Prostate gland (tissue), 2 donors: ENCODE measurements at places on chromosomes 7 and 10. TPM values are rescaled to one million over a fixed set of nuclear protein-coding genes. Genes with fewer than 3 reads are reported as not detected.

Gene SORBS1
- 189 TPM for total RNA-seq

Gene TET1
- total RNA-seq = 5.1 TPM

Gene RASSF4
- 31.0 TPM for total RNA-seq

Gene FAM13C
- 56.7 TPM for total RNA-seq

Gene MACC1
- 3.4 TPM for total RNA-seq

- H3K4me3 ChIP-seq = no peak overlapping the region
- no peaks in the 10 kb centered on the region for H3K27me3 ChIP-seq
- no peaks in the 10 kb centered on the region for H3K36me3 ChIP-seq
- no peak overlapping the region for H3K27ac ChIP-seq
- DNase-seq = no peak
Observed at GRCh38 chr10:97583476-97583875, 713 bp upstream of the HOGA1 start.

GRCh38 chr7:47418601-47419309 is 163.2 kb downstream of the TNS3 start:
- no peaks in the 10 kb centered on the region for H3K27me3 ChIP-seq
- no peak overlapping the region for H3K4me3 ChIP-seq
- H3K27ac ChIP-seq = no peak overlapping the region
- no peaks in the 10 kb centered on the region for H3K4me1 ChIP-seq
- H3K36me3 ChIP-seq = no peaks in the 10 kb centered on the region
- DNase-seq = no peak

DNA sequence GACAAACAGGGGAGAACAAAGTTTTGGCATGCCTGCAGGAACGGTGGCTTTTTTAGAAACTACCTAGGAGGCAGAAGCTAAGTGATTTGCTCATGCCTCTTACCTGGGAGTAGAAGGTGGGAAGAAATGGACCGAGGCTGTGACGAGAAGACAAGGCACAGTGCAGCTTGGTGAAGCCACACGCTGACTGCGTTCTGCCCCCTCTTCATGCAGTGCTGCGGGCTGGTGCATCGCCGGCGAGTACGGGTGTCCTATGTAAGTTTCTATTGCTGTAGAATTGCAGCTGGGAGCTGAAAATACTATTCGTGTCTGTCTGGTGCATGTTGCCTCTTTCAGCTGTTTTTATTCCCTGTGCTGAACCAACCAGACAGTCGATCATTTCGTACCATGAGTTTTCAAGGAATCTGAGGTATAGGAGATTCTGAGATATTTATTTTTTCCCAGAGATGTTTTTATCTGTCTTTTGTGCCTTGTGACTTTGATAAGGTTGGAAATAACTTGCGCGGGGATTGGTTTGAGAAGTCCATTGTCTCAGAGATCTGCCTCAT is 120.9 kb downstream of the CACNB2 start:
- H3K27ac ChIP-seq = no peak overlapping the region
- H3K27me3 ChIP-seq = no peaks in the 10 kb centered on the region
- H3K4me3 ChIP-seq = no peak overlapping the region

- no peak overlapping the region for H3K27ac ChIP-seq
- H3K27me3 ChIP-seq = no peaks in the 10 kb centered on the region
- DNase-seq = no peak
- no peak overlapping the region for H3K4me3 ChIP-seq
- H3K4me1 ChIP-seq = no peaks in the 10 kb centered on the region
- no peaks in the 10 kb centered on the region for H3K36me3 ChIP-seq
Observed at GRCh38 chr10:24790599-24790998, 66.9 kb upstream of the ARHGAP21 start.

GRCh38 chr10:60536529-60537114 is 146.9 kb upstream of the ANK3 start:
- H3K36me3 ChIP-seq = no peaks in the 10 kb centered on the region
- H3K27ac ChIP-seq = no peak overlapping the region
- no peak overlapping the region for H3K4me3 ChIP-seq
- DNase-seq = no peak

DNA sequence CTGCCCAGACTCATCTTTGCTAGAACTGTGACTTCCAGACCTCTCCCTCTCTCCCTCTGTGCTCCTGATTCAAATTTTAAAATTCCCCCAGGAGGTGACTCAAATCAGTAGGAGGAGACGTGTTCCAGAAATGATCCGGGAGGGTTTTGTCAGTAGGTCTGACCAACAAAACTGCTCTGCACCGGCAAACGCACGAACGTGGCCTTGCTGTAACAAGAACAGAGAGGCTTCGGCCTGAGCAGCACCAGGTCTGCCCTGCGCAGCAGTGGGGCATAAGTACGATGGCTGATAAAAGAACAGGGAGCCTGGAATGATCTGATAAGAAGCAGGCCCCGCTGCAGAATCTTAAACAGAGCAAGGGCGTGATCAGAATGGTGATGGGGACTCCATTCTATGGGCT is 152.7 kb upstream of the AUTS2 start:
- no peaks in the 10 kb centered on the region for H3K4me1 ChIP-seq
- H3K27me3 ChIP-seq = no peaks in the 10 kb centered on the region
- H3K27ac ChIP-seq = no peak overlapping the region
- no peak overlapping the region for H3K4me3 ChIP-seq
- DNase-seq = no peak

DNA sequence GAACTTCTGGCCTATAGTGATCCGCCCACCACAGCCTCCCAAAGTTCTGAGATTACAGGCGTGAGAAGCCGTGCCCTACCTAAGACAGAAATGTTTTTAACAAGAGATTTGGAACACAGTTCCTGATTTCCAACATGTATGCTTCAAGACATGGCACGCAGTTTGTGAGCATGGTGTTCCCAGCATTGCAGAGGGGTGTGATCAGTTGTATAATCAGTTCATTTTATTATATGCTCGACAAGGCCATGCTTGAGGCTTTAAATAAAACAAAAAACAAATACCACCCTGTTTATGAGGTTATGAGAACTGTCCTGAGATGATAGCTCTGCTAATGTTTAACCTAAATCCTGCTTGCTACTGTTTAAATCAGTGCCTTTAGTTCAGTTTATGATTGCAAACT is 60.2 kb downstream of the TASOR2 start:
- peak; percentile 56 for DNase-seq
- no peaks in the 10 kb centered on the region for H3K27me3 ChIP-seq
- H3K4me3 ChIP-seq = no peak overlapping the region
- H3K36me3 ChIP-seq = no peaks in the 10 kb centered on the region

- H3K27me3 ChIP-seq = no peaks in the 10 kb centered on the region
- no peaks in the 10 kb centered on the region for H3K36me3 ChIP-seq
- no peak overlapping the region for H3K4me3 ChIP-seq
- peak overlapping the region; percentile 62 for H3K27ac ChIP-seq
Observed at GRCh38 chr10:12606461-12606860, 257.1 kb downstream of the CAMK1D start.

- H3K27ac ChIP-seq = peak overlapping the region; percentile 55
- H3K4me1 ChIP-seq = no peaks in the 10 kb centered on the region
- DNase-seq = no peak
- H3K4me3 ChIP-seq = peak overlapping the region; percentile 23
Observed at GRCh38 chr10:112374724-112375541, 1.0 kb downstream of the ACSL5 start.

GRCh38 chr7:4613846-4614548 is 68.1 kb upstream of the FOXK1 start:
- no peak overlapping the region for H3K4me3 ChIP-seq
- peak overlapping the region; percentile 7 for H3K27ac ChIP-seq
- H3K36me3 ChIP-seq = no peaks in the 10 kb centered on the region
- no peaks in the 10 kb centered on the region for H3K4me1 ChIP-seq
- H3K27me3 ChIP-seq = no peaks in the 10 kb centered on the region

DNA sequence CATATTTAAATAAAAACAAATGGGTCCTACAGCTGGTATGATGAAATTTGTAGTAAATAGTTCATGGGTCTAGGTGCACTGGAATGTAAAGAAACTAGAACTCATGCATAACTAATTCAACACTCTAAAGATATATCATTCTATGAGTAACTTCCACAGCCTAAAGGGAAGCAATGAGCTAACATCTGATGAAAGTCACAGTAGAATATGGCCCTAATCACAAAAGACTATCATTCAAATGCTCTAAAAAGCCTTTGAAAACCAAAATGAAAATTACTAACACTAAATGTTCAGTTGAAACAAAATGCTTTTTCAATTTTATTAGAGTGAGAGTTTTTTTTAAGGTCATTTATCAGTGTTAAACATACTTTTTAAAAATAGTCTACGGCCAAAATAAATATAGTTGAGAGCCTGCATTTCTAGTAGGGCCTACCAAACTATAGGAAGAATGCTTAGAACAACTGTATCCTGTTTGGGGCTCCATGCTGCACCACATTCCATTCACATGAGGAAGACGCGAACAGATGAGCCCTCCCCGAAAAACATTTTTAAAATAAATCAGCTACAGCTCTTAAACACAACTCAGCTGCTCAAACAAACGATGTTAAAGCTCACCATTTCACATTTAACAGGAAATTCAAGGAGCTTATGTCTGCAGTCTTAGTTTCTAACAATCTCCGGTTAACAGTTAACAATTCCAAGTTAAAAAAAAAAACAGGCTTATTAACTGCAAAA is 134.5 kb downstream of the NRBF2 start:
- peak overlapping the region; percentile 39 for H3K4me3 ChIP-seq
- H3K27me3 ChIP-seq = no peaks in the 10 kb centered on the region
- H3K27ac ChIP-seq = peak overlapping the region; percentile 90
- DNase-seq = peak; percentile 35
- H3K4me1 ChIP-seq = no peaks in the 10 kb centered on the region

- no peaks in the 10 kb centered on the region for H3K36me3 ChIP-seq
- H3K4me1 ChIP-seq = no peaks in the 10 kb centered on the region
- H3K27me3 ChIP-seq = no peaks in the 10 kb centered on the region
- H3K27ac ChIP-seq = no peak overlapping the region
Observed at GRCh38 chr7:128947854-128948253, 10.1 kb downstream of the IRF5 start.

- no peaks in the 10 kb centered on the region for H3K4me1 ChIP-seq
- no peak overlapping the region for H3K27ac ChIP-seq
Observed at GRCh38 chr7:111438369-111439289, 123.7 kb downstream of the IMMP2L start.

GRCh38 chr7:138257459-138258196 is 181.4 kb downstream of the AKR1D1 start:
- H3K4me1 ChIP-seq = no peaks in the 10 kb centered on the region
- H3K4me3 ChIP-seq = no peak overlapping the region
- no peak overlapping the region for H3K27ac ChIP-seq
- H3K27me3 ChIP-seq = no peaks in the 10 kb centered on the region

- H3K4me3 ChIP-seq = no peak overlapping the region
- no peaks in the 10 kb centered on the region for H3K4me1 ChIP-seq
- no peaks in the 10 kb centered on the region for H3K27me3 ChIP-seq
- H3K36me3 ChIP-seq = no peaks in the 10 kb centered on the region
- DNase-seq = no peak
- H3K27ac ChIP-seq = no peak overlapping the region
Observed at GRCh38 chr7:84916161-84916560, 270.7 kb downstream of the SEMA3D start.

- no peaks in the 10 kb centered on the region for H3K27me3 ChIP-seq
- peak overlapping the region; percentile 97 for H3K27ac ChIP-seq
- H3K36me3 ChIP-seq = no peaks in the 10 kb centered on the region
- H3K4me3 ChIP-seq = no peak overlapping the region
- no peak for DNase-seq
Observed at GRCh38 chr7:87151002-87151728, 1.1 kb upstream of the DMTF1 start.
